Kidney epithelial cell (primary cell): ENCODE measurements at places on chromosomes 16 and 17. TPM values are rescaled to one million over a fixed set of nuclear protein-coding genes. Genes with fewer than 3 reads are reported as not detected.

GRCh38 chr17:19752216-19753050, 4.3 kb upstream of the ALDH3A1 start:
- DNase-seq: no peak

DNA sequence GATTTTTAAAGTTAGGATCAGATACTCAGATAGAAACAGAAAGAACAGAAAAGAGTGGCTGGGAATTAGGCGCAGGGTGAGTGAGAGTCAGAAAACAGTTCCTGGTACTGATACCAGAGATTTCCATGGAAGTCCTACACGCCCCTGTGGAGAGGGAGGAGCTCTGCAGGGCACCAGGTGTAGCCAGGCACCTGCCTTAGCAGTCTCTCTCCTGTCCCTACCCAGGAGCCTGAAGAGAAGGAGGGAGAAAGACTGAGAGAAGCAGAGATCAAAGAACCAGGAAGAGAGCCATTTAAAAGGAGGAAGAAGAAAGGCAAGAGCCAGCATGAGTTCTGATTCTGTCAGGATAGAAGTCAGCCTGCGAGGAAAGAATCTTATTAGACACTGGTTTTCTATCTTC, 65.0 kb downstream of the CBLN1 start:
- no peak for DNase-seq

GRCh38 chr16:51461255-51461654, 310.2 kb upstream of the SALL1 start:
- DNase-seq: no peak

Gene ZSCAN10
- not detected in 2 replicates for total RNA-seq

Gene DVL2
- total RNA-seq: 57.1 and 69.8 TPM in 2 replicates

DNA sequence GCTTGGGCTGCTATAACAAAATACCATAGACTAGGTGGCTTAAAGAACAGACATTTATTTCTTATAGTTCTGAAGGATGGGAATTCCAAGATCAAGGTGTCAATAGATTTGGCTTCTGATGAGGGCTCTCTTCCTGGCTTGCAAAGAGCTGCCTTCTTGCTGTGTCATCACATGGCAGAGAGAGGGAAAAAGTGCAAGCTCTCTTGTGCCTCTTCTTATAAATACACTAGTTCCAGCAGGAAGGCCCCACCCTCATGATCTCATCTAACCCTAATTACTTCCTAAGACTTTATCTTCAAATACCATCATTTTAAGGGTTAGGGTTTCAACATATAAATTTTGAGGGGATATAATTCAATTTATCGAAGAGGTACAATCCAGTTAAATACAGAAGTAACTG, 30.6 kb downstream of the ABCA9 start:
- DNase-seq: no peak
